Fibroblast of gingiva (primary cell): ENCODE measurements at places on chromosomes 3 and 15.

DNA sequence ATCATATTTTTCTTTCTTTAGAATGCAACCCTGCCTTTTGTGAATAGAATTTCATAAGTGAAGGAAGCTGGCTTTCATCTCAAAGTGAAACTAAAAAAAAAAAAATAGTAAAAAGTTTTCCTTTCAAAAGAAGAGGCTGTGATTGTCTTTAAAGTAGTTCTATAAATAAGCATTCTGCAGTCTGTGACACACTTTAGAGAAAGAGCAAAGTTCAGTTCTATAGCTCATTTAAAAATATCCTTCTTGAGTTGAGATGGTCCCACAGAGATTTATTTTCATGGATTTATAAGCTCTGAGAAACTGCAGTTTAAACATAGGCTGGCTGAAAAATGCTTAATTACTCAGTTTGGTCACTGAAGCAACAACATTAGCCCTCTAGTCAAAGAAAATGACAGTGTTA is 36.1 kb upstream of the CNTN6 start:
- no peak for DNase-seq

DNA sequence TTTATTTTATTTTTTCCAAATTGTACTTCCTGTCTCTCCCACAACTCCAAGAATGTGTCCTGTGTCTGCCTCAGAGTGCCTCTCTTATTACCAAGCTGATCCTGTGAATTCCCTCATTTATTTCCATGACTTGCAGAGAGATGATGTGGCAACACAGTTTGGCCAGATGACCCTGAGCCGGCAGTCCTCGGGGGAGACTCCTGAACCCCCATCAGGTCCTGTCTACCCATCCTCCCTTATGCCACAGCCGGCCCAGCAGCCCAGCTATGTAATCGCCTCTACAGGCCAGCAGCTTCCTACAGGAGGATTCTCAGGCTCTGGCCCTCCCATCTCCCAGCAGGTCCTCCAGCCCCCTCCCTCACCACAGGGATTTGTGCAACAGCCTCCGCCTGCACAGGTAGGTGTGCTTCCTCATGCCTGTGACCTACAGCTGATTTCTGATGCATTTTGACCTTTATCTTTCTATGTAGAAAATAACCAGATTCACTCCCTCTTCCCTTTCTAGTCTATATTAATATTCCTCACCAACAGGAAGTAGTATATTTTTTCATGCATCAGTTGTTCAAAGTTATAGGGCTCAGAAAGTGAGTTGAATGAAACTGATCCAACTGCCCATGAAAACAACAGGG is 100.0 kb downstream of the ARPP21 start:
- DNase-seq, result no peak

DNA sequence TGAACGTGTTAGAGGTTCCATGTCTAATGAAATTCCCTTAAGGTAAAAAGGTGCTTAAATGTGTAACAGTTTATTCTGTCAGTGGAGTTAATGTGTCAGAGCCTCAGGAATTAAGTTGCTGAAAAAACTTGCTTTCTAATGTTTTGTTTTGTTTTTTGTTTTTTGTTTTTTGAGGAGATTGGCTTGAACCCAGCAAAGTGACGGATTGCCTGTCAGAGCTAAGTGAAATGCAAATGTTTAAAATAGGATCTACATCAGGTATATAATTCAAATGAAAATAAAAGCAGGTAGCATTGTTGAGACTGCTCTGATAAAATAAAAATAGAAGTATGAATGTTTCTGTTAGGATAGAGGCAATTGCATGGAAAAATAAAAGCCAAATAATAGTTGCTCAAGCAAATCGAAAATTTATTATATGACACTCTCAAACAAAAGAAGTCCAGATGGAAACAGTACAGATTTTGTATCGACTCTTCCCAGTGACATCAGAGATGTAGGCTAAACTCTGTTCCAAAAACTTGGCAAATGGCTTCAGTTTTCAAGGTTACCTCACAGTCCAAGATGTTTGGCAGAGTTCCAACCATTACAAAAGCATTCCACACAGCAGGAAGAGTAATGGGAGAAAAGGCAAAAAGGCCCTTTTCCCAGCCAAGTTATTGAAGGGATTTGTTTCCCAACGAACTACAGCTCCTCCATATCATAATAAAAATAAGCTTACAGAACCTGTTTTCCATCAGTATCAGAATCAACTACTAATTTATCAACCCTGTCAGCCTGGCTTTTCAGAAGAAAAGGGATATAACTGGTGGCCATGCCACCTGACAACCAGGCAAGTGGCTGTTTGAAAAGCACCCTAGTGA is 291.0 kb downstream of the TBL1XR1 start:
- DNase-seq, result peak; percentile 65

DNA sequence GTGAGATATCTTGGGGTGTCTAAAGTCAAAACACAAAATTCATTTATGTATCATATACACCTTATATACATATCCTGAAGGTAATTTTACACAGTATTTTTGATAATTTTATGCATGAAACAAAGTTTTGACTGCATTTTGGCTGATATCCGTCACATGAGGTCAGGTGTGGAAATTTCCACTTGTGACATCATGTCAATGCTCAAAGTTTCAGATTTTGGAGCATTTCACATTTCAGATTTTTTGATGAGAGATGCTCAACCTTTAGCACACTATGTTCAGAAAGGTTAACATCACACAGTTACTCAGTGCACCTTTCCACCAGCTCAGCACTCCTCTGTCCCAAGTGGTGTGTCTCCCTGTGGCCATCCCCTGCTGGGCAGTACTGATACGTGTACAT is 37.7 kb upstream of the CPB1 start:
- DNase-seq, result no peak

DNA sequence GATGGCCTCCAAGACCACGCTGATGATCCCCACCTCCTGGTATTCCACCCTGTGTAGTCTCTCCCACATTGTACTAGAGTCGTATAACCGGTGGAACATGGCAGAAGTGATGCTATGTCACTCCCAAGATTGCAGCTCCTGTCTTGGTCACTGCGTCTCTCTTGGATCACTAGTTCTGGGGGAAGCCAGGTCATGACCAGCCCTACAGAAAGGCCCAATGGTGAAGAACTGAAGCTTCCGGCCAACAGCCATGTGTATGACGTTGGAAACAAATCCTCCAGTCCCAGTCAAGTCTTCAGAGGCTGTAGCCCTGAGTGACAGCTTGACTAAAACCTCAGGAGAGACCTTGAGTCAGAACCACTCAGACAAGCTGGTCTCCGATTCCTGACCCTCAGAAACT is 61.9 kb upstream of the FNDC3B start:
- DNase-seq, result no peak

DNA sequence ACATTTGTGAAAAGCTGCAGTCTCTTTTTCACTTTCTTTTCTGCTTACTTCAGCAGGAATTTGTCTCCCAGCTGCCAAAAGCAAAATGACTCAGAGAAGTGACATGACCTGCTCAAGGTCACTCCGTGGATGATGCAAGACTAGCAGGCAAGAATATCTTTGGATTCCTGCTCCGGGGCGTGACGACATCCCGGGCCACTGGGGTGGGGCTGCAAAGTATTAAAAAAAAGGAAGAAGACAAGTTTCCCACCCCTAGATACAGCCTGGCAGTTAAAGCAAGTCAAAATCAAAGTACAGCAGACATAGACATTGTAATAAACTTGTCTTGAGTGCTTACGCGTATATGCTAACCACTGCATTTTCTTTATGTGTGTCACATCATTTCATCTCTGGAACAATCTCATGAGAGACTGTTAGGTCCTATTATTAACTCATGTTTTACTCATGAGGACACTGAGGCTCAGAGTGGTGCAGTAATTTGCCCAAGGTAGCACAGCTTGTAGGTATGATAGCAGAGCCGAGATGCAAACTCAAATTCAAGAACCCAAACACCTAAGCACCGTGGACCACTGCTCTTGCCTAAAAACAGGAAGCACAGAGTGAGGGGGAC is 485.2 kb upstream of the PROK2 start:
- DNase-seq, result peak; percentile 93

- peak; percentile 72 for DNase-seq
Observed at GRCh38 chr3:11604139-11604892, 39.4 kb downstream of the VGLL4 start.
